ENCODE measurements at places on chromosomes 11 and 22. TPM values are rescaled to one million over a fixed set of nuclear protein-coding genes. Genes with fewer than 3 reads are reported as not detected.

DNA sequence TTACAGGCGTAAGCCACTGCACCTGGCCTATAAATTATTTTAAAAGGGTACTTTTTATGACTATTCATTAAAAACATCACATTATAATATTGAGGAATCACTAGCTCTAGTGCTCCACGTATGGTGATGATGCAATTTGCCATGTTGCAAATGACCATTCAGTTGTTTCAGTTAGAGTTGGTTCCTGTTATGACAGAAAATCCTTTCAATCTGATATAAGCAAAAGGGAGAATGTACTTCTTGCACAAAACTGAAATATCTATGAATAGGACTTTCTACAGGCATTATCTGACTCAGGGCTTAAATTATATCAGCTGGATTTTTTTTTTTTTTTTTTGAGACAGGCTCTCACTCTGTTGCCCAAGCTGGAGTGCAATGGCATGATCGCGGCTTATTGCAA, 45.6 kb upstream of the RRM1 start:
- H3K4me1 ChIP-seq: peaks cover 13% of the 10 kb centered on the region
- no peak overlapping the region for H3K27ac ChIP-seq
- no peaks in the 10 kb centered on the region for H3K27me3 ChIP-seq
- DNase-seq: no peak
- no peaks in the 10 kb centered on the region for H3K36me3 ChIP-seq
- no peak overlapping the region for H3K4me3 ChIP-seq

DNA sequence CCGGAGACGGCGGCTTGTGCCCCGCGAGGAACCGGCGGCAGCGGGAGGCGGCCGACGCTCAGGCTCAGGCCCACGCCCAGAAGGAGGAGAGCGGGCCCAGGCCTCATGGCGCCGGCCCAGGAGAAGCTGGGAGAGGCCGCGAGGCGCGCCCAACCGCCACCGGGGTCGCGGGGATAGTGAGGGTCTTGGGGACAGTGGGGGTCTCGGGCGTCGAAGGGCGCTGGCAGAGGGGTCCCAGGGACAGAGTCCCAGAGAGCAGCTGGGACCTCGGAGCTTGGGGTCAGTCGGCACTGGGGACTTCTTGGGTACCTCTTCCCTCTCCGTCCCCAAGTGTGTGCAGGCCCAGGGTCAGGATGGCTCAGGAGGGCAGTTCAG, at the start of gene PKDREJ:
Gene PKDREJ, minus strand, starts transcription at position 128 of the 375 bp plus-strand sequence. Its CDS starts 21 bp downstream, at position 107.
- peak within 1 kb of the TSS; percentile 70 for H3K4me3 ChIP-seq
- H3K27me3 ChIP-seq: peaks cover 3% of the 10 kb centered on the region
- peak within 1 kb of the TSS; percentile 72 for H3K27ac ChIP-seq

DNA sequence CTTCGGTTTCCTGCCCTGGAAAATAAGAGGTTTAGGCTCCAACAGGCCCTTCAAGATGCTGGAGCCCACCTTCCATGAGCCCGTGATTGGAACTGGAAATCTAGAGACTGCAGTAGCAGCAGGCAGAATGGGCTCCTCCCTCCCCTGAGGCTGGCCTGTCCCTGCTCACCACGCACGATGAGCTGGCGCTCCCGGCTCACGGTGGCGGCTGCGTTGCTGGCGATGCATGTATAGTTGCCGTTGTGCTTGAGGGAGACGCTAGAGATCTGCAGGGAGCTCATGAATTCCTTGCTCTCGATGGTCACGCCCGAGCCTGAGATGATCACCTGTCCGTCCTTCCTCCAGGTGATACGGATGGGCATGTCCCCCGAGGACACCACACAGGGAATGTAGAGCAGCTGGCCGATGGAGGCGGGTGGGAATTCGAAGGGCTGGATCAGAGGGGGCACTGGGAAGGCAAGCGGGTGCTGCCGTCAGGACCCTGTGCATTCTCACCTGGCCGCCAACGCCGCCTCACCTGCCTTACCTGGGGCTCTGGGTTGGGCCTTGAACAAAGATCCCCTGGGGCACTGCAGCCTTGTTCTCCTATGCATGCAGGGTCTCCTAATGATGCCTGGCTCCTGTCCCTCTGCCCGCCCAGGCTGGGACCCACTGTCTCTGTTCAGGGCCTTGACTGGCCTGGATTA, 177.8 kb downstream of the CEP164 start:
- no peak overlapping the region for H3K27ac ChIP-seq
- H3K4me3 ChIP-seq: no peak overlapping the region
- no peak for DNase-seq

- no peaks in the 10 kb centered on the region for H3K4me1 ChIP-seq
- no peak for DNase-seq
- H3K36me3 ChIP-seq: no peaks in the 10 kb centered on the region
- H3K4me3 ChIP-seq: no peak overlapping the region
Measured at GRCh38 chr11:110919241-110919922, 207.1 kb upstream of the ARHGAP20 start.

DNA sequence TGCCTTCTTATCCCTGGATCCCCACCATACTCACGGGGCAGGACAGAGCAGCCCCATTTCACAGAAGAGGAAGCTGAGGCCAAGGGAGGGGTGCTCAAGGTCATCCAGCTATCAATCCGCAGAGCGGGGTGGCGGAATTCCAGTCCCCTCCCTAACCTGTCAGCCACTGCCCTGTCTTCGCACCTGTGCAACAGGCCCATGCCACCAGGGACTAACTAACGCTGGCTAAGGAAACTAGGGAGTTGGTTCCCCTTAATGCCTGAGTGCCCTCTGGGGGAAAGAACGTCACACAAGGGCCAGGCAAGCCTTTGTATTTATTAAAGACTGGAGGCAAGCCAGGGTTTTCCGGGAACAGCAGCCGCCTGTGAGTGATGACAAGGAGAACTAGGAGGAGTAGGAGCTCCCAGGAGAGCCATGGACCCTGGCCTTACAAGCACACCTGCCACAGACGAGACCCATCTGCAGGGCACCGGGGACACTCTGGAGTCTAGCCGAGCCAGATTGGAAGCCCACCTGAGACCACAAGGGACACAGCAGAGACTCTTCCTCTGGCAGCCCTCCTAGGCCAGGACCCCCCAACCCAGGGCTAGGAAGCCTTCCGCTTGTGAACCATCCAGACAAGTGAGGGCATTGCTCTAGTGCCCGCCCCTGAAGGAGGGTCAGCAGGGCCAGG, 64.4 kb downstream of the MYH9 start:
- H3K4me1 ChIP-seq: peaks cover 14% of the 10 kb centered on the region
- peaks cover 4% of the 10 kb centered on the region for H3K36me3 ChIP-seq
- DNase-seq: no peak
- peak overlapping the region; percentile 47 for H3K27ac ChIP-seq

- no peak overlapping the region for H3K27ac ChIP-seq
- DNase-seq: no peak
- no peaks in the 10 kb centered on the region for H3K27me3 ChIP-seq
- peaks cover 20% of the 10 kb centered on the region for H3K36me3 ChIP-seq
- H3K4me3 ChIP-seq: no peak overlapping the region
Measured at GRCh38 chr22:43978558-43978957, 23.3 kb downstream of the SAMM50 start.

DNA sequence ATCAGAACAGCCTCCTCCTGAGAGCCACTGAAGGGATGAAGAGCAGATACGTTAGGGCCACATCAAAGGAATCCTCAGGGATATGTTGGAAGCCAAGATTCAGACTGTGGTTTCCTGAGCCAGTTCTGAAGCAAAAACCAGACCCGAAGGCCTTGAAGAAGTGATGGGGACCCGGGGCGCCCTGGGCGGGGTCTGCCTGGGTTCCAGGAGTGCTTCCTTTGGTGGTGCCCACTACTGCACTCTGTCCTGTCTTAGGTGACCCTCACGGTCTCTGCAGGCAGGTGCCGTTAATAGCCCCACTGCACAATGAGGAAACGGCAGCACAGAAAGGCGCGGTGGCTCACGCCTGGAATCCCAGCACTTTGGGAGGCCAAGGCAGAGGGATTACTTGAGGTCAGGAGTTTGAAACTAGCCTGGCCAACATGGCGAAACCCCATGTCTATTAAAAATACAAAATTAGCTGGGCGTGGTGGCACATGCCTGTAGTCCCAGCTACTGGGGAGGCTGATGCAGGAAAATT, 12.9 kb upstream of the SH3BP1 start:
- no peak for DNase-seq
- H3K27ac ChIP-seq: peak overlapping the region; percentile 93
- peaks cover 44% of the 10 kb centered on the region for H3K4me1 ChIP-seq
- no peaks in the 10 kb centered on the region for H3K27me3 ChIP-seq

- H3K4me3 ChIP-seq: peak overlapping the region; percentile 84
- peak; percentile 68 for DNase-seq
- peak overlapping the region; percentile 71 for H3K27ac ChIP-seq
- H3K36me3 ChIP-seq: no peaks in the 10 kb centered on the region
- H3K4me1 ChIP-seq: peaks cover 78% of the 10 kb centered on the region
Measured at GRCh38 chr11:114077482-114078305, 18.2 kb downstream of the ZBTB16 start.

- peak overlapping the region; percentile 68 for H3K4me3 ChIP-seq
- DNase-seq: peak; percentile 67
Measured at GRCh38 chr11:96267496-96268032, 75.4 kb downstream of the MAML2 start.

DNA sequence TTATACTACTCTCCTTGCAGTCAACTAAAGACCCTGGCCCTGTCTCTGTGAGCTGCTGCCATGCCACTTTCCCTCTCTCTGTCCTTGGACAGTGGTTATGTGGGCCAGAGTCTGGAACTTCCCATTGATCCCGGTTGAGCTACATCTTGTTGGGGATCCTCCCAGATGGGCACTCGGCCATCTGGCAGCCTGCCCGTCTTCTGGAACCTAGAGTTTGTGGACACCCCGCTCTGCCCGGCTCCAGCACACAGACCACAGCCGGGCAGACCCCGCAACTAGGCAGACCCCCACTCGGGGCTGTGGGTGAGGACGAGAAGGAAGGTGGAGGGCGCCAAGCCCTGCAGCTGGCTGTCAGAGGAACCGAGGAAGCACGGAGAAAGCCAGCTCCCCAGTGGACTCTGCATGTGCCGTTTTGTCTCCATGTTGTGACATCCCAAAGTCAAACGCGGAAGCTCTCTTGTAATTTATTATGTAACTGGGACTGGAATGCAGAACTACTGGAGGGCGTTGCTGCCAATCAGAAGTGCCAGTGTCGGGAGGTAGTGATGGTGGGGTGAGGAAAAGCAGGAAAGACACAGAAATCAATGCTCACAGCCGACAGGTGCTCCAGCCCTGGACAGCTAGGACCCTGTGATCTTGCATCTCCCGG, 207.7 kb downstream of the CEP164 start:
- H3K27me3 ChIP-seq: peaks cover 10% of the 10 kb centered on the region
- no peaks in the 10 kb centered on the region for H3K36me3 ChIP-seq
- no peak for DNase-seq

GRCh38 chr11:58742981-58743880, 11.5 kb upstream of the GLYAT start:
- H3K27me3 ChIP-seq: peaks cover 6% of the 10 kb centered on the region
- no peak for DNase-seq
- no peak overlapping the region for H3K27ac ChIP-seq

- DNase-seq: no peak
- peaks cover 26% of the 10 kb centered on the region for H3K4me1 ChIP-seq
- no peaks in the 10 kb centered on the region for H3K36me3 ChIP-seq
- peaks cover 3% of the 10 kb centered on the region for H3K27me3 ChIP-seq
- peak overlapping the region; percentile 59 for H3K27ac ChIP-seq
- H3K4me3 ChIP-seq: no peak overlapping the region
Measured at GRCh38 chr11:120840661-120841060, 183.2 kb upstream of the TBCEL start.

GRCh38 chr11:131498631-131499160, 128.3 kb downstream of the NTM start:
- H3K4me3 ChIP-seq: no peak overlapping the region
- no peaks in the 10 kb centered on the region for H3K36me3 ChIP-seq
- H3K4me1 ChIP-seq: no peaks in the 10 kb centered on the region
- no peak overlapping the region for H3K27ac ChIP-seq

GRCh38 chr22:26033071-26033470, 136.2 kb upstream of the SEZ6L start:
- no peaks in the 10 kb centered on the region for H3K4me1 ChIP-seq
- no peaks in the 10 kb centered on the region for H3K27me3 ChIP-seq
- no peaks in the 10 kb centered on the region for H3K36me3 ChIP-seq
- no peak overlapping the region for H3K27ac ChIP-seq
- no peak overlapping the region for H3K4me3 ChIP-seq
- DNase-seq: no peak

DNA sequence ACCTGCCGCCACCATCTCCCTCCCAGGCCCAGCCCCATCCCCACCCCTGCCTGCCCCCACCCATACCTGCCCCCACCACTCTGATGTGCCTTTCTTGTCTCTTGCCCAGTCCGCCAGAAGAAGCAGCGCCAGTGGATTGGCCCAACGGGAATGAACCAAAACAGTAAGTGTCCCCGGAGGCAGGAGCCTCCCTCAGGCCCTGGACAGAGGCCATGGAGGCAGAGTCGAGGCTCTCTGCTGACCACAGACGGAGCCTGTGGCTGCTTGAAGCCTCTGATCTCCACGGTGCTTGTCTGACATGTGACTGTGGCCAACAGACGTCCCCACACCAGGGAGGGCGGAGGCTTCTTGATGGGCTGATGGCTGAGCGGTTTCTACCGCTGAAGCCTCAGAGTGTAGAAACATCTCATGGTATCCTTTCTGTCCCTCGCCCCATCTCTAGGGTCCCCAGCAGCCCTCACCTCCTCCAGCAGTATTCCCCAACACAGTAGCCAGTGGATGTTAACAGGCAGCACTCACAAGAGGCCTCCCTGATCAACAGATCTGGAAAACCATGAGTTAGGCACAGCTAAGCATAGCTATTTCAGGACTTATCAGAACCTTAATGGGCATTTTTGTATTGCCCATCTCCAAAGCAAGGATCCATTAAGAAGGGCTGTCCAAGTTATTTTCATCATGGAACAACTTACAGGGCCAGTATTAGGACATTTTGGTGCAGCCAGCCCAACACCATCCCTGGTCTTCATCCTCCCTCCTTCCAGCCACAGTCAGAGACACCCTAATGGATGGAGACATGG, 21.7 kb downstream of the CD5 start:
- peaks cover 17% of the 10 kb centered on the region for H3K4me1 ChIP-seq
- H3K36me3 ChIP-seq: no peaks in the 10 kb centered on the region
- H3K27ac ChIP-seq: peak overlapping the region; percentile 51
- peak overlapping the region; percentile 13 for H3K4me3 ChIP-seq
- H3K27me3 ChIP-seq: peaks cover 5% of the 10 kb centered on the region

- H3K27me3 ChIP-seq: no peaks in the 10 kb centered on the region
- H3K27ac ChIP-seq: no peak overlapping the region
Measured at GRCh38 chr22:37202716-37203115, 9.6 kb downstream of the SSTR3 start.

- H3K4me1 ChIP-seq: peaks cover 73% of the 10 kb centered on the region
- peak overlapping the region; percentile 97 for H3K4me3 ChIP-seq
- H3K27me3 ChIP-seq: no peaks in the 10 kb centered on the region
Measured at GRCh38 chr22:26671317-26672059, 14.1 kb downstream of the MIAT start.

Gene PDE3B
- total RNA-seq: 56.8 TPM

Gene VWCE
- total RNA-seq: 3.3 TPM

Gene VPREB1
- total RNA-seq: not detected

Gene SSTR3
- total RNA-seq: 0.11 TPM

Gene LMO2
- total RNA-seq: not detected

Gene CD248
- total RNA-seq: 0.59 TPM

Gene RAB39A
- 0.19 TPM for total RNA-seq

Data from natural killer cell treated with Interleukin-12 subunit alpha and Interleukin-12 subunit beta and Interleukin-15 and Interleukin-18, amount 100 ng/mL, for 72 hours (primary cell).